Right ventricle myocardium inferior (tissue), 1 donor: ENCODE measurements at places on chromosomes 3 and 15.

- no peak for DNase-seq
Measured at GRCh38 chr3:188126276-188126675, 27.7 kb upstream of the LPP start.

DNA sequence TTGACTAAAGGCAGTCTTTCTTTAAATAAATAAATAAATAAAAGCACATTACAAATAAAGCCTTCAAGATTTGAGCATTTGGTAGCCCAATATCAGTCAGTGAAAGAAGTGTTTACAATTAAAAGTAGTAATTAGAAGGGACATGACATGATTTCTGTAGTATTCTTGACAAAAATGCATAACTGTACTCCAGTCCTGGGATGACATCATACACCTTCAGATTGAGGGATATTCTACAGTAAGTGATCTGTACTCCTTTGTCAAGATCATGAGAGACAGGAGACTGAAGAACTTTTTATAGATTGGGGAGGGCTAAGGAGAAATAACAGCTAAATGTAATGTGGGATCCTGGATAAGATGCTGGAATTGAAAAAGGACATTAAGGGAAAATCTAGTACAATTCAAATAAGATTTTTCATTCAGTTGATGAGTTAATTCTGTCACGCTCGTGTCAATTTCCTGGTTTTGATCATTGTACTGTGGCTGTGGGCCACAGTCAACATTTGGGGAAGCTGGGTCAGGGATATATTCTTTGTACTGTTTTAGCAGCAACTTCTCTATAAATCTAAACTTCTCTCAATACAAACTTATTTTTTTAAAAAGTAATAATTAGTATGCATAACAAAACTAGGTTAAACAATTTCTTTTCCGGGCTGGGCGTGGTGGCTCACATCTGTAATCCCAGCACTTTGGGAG is 314.8 kb downstream of the PTPRG start:
- DNase-seq: no peak

DNA sequence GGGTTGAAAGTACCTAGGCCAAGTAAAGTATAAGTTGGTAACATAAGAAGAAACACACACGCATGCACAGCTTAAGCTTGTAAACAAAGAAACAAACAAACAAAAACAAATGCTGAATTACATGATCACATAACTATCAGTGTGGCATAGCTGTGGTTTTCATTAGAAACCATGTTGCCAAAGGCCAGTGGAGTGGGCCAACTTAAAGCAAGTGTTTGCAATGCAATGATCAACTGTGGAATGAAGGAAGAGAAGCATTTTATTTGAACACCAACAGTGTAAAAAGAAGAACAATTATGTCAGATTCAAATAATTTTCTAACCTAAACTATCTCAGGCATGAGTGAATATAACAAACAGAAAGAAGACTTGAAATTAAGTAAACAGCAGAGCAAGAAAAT is 199.4 kb upstream of the STRIT1 start:
- no peak for DNase-seq

DNA sequence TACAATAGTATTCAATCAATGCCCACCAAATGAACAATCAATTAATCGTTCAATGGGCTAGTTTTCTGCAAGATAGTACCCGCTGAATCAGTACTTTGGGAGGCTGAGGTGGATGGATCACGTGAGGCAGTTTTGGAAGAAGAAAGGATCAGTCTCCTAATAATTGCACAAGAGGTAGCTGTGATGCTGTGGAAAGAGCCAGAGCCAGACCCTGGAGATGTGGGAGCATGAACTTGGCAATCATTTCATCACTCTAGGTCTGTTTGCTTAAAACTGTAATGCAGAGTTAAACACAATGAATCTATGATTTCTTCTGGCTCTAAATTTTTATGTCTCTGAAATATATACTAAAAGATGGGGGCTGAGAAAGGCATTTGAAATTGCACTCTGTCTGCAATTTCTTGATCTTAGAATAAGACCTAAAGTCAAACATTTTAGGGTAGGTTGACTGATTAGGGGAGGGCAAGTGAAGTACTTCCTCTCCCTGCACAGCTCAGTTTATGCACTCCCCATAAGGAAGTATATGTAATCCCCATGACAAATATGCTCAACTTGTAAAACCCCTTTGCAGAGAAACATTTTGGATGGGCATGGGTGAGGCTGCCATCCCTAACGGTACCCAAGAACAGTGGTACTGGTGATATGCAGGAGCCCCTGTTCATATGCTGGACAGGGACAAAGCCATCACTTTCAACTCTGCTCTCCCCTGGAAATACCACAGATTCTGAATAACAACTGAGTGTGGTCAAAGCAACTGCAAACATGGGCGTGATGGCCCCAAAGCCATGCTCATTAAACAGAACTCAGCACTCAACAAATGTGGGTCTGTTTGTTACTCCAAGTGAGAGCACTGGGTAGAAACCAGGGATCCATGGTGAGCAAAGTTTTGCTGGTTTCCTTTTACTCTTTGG is 28.6 kb upstream of the SPATA12 start:
- DNase-seq: no peak

- DNase-seq: no peak
Measured at GRCh38 chr3:137163241-137163871, 205.6 kb downstream of the IL20RB start.

GRCh38 chr3:68242606-68243005 is 588.2 kb upstream of the SUCLG2 start:
- DNase-seq: no peak

DNA sequence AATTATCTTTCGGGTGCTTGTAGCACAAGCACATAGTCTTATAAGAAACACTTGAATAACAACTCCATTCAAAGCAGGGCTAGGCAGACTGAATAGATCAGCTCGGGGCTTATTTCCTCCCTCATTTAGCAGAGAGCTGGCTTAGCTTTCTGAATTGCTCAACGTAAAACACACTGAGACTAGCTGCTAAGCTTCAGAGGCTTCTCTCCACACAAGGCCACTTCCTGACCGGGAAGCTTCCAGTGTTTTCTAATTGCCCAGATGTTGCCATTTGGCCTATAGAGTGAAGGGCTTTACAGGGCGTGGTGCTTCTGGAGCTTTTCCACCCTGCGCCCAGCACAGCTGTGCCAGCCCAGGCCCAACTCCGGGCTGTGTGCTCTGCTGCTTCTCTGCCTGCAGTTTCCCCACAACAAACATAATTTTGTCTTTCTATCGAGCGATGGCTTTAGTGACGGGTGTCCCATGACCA is 16.6 kb downstream of the FAM240A start:
- no peak for DNase-seq

DNA sequence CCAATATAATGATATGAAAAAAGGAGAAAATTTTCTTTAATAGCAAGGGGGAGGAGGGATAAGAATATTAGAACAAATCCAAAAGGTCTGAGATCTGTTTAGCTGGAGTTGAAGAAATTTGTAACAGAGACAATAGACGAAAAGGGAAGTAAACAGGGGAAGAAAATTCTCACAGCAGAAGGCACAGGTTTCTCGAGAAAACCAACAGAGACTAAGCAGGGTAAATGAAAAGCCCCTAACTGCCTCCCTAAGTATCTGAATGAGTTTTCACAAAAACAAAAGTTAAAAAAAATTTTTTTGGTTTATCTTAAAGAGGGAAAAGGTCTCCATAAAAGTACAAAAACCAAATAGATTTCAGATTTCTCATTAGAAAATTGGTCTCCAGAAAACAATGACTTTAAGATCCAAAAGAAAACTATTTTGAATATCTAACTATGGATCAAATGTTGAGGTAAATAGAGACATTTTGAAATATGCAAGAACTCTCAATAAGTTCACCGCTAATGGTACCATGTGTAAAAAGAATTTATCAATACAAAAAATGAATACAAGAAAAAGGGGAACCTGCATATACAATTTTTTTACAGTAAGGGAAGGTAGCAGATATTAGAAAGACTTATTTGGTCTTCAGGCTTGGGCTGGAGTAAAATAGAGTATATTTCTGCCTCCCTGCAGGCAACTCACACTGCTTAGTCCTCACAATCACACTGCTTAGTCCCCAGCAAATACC is 23.9 kb upstream of the NEK10 start:
- no peak for DNase-seq

- DNase-seq: no peak
Measured at GRCh38 chr3:48082580-48083184, 66.5 kb upstream of the MAP4 start.
